M059J (cell line): ENCODE measurements at places on chromosomes 6 and 20. TPM values are rescaled to one million over a fixed set of nuclear protein-coding genes. Genes with fewer than 3 reads are reported as not detected.

The PRICKLE4 gene
- total RNA-seq: 0.12 and 0.30 TPM in 2 replicates

The RMND1 gene
- total RNA-seq: 28.8 and 35.2 TPM in 2 replicates

GRCh38 chr20:37540001-37540400 is 12.3 kb upstream of the BLCAP start:
- DNase-seq: no peak

GRCh38 chr20:37714978-37715672 is 21.3 kb downstream of the CTNNBL1 start:
- DNase-seq: peak; percentile 58

DNA sequence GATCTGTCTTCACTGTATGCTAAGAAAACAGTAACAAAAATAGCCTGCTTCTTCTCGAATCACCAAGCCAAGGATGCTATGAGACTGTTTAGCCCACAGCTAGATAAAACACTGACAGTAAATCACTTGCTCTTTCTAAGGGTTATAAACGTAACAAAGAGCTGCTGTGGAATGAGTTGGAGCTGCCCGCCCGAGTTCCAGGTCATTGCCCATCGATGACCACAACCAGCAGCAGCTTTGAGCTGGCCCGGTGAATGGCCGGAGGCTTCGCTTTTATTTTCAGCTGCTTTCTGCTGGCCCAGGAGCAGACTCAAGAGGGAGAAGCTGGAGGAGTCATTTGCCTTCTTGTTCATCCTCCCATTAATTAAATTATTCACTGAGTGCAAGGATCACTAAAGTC is 82.2 kb upstream of the CDH4 start:
- peak; percentile 61 for DNase-seq

DNA sequence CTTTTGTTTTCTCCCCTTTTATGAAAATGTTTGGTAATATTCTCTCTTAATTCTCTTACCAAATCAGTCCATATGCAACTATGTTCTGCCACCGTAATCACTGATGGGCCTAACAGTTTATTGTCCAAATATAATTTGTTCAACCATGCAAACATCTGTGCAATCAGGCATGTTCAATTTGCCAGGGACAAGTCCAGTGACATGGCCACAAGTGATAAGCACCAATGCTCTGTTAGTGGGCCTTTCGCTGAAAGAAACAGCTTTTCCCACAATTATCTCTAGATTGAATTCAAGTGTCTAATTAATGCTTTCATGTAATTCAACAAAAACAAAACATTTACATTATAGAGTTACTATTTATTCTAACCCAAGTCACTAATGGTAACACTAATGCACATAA is 53.3 kb downstream of the EPB41L2 start:
- no peak for DNase-seq

DNA sequence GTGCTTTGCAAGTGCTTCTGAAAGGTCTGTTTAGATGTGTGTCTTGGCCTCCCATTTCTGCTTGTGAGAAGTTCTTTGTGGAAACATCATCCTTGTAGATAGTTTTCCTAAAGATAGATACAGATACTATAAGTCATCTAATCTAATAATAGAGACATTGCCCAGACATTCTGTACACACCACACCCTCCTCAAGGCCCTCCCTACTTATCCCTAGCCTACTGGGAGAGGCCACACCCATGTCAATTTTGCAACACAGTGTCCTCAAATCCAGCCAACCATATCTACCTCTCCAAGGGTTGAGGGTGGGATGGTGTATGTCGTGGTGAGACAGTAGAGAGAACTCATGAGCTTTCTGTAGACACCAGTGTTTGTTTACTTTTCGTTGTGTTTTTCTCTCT is 6.2 kb downstream of the KDM1B start:
- no peak for DNase-seq

DNA sequence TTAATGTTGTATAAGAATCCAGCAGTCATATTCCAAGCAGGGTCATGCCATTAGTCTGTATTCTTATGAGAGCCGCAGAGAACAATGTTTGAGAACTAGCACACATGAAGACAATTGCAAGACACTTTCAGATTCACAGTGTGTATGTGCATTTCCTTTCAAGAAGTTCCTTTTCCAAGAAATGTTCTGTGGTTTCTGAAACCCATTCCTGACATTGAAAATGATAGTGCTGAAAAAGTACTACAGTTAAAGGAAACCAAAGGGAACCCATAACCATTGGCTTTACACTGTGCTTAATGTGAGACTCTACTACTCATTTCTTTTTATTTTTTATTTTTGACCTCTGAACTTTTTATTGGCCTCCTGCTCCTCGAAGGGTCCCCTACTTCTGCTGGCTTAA is 4.2 kb upstream of the CALHM6 start:
- no peak for DNase-seq
